ENCODE measurements at places on chromosomes 2 and 18.

- no peak for DNase-seq
Observed at GRCh38 chr18:60259052-60259681, 113.4 kb downstream of the MC4R start.

- no peak for DNase-seq
Observed at GRCh38 chr2:222851956-222852617, 8.7 kb upstream of the ACSL3 start.

- no peak for DNase-seq
Observed at GRCh38 chr18:68660354-68661183, 54.3 kb downstream of the TMX3 start.

DNA sequence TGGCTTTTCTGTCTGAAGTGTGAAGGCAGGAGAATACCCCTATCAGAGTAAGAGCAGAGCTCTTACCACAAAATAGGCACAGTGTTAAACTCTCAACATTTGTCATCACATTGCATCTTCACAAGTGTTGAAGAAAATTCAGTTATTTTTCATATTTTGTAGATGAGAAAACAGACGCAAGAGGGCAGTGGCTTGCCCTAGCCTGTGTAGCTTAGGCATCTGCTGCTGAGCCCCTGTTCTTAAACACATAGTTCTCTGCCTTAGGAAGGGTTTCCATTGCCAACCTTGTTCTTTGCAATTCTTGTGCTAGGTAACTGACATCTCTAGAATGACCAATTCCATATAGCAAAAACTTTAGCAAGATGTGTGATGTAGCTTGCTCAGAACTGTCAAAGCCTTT lies 112.7 kb upstream of the RMDN2 start:
- DNase-seq = no peak

GRCh38 chr2:111205774-111206173 lies 85.1 kb downstream of the BCL2L11 start:
- DNase-seq = no peak

DNA sequence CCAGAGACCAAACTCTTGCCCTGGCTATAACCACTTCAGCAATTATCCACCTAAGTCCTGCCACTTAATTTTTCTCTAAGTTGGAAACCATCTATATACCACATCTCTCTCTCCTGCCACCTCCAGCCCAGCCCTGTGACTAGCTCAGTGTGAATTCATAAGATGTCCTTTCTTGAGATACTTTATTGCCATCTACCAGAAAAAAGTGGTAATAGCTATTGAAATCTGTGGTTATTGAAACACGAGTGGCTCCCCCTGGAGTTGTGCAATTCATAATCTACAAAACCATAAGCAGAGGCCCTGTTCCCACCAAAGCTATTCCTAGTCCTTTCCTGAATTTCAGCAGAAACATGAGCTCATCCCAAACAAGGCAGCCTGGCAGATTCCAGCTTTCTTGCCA lies 324.0 kb downstream of the TXNL1 start:
- DNase-seq = no peak

DNA sequence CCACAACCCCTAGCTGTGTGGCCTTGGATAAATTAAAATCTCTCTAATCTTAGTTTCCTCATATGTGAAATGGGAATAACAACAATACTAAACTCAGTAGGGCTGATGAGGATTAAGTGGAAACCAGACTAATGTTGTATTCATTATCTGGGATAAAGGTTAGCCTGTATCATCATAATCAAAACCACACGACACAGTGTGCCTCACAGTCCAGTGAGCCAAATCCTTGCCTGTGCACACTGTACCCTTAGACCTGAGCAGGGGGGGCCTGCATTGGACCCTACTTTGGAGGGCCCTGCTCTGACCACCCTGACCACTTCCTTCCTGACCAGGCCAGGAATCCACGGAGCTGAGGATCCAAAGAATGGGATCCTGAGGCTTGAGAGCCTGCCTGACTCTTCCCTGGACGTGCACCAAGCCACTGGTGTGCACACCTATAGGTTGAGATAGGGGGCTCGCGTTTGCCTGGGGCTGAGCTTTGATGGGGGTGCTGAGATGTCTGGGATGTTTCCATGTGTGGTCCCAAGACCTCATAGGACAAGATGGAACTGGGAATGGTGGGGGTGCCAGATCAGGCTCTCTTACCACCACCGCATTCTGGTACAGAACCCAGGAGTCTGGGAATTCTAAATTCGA lies 69.7 kb downstream of the TGOLN2 start:
- DNase-seq = no peak

GRCh38 chr2:188307850-188308283 lies 16.2 kb downstream of the GULP1 start:
- no peak for DNase-seq

- no peak for DNase-seq
Observed at GRCh38 chr2:161206471-161207032, 46.3 kb downstream of the TANK start.

DNA sequence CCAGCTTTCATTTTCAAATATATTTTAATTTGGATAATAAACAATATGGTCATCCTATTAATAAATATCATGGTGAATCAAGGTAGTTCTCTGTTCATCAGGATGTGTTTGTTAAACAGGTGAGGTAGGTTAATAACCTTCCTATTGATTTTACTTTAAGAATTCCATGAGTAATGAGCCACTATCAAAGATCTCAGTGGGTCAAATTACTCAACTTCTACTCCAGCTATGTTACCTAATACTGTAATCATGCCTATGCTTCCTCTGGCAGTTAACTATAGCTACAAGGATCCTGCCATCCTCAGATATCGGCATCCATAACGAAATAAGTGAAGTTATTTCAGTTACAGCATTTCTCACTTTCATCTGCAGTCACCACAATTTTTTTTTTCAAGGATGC lies 289.6 kb upstream of the SLC8A1 start:
- DNase-seq = no peak

DNA sequence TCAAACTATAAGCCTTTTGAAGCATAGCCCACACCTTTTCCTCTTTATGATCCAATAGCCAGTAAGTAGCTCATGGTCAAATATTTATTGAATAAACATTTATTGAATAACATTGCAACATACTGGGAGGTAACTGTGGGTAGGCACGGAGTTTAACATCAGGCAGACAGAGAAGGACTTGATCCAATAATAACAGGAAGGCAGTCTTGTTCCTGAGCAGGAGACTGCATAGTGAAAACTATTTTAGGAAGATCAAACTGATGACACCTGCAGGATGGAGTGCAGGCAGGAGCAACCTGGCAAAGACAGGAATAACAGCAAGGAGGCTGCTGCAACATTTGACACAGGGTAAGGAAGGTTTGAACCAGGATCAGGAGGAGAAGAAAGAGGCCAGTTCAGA lies 3.1 kb upstream of the DCTN1 start:
- no peak for DNase-seq

DNA sequence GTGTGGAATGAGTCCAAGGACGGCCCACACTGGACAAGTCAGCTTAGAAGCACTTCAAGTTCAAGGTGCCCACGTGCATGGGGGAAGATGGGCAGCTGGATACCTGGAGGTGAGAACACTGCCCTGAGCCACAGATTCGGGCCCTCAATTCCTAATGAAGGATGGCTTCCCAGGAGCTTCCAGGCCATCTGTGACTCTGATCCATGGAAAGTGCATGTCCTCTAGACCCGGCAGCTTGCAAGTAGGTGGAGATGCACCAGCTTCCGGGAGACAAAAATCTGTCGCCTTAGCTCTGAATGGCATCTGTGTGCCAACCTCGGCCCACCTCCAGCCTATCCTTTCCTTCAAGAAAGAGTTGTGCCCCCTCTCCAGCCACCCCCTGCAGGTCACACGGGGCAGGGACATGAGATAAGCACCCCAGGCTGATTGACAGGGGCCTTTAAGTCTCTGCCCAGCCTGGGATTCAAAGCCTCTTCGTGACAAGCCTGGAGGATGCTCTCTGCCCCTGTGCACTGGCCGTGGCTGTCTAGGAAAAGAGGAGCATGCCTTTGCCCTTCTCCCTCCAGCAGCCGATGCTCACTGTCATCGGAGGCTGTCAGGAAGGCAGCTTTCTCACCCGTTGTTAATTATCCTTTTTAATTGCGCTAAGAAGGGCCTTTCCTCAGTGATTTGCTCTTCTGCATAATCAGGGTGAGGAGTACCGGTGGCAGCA lies 65.5 kb downstream of the BIN1 start:
- peak; percentile 57 for DNase-seq

- DNase-seq = no peak
Observed at GRCh38 chr2:118918017-118918416, 24.0 kb upstream of the MARCO start.

GRCh38 chr2:117859532-117859911 lies 45.0 kb downstream of the DDX18 start:
- DNase-seq = no peak

GRCh38 chr2:147630585-147630984 lies 214.2 kb upstream of the ACVR2A start:
- no peak for DNase-seq

DNA sequence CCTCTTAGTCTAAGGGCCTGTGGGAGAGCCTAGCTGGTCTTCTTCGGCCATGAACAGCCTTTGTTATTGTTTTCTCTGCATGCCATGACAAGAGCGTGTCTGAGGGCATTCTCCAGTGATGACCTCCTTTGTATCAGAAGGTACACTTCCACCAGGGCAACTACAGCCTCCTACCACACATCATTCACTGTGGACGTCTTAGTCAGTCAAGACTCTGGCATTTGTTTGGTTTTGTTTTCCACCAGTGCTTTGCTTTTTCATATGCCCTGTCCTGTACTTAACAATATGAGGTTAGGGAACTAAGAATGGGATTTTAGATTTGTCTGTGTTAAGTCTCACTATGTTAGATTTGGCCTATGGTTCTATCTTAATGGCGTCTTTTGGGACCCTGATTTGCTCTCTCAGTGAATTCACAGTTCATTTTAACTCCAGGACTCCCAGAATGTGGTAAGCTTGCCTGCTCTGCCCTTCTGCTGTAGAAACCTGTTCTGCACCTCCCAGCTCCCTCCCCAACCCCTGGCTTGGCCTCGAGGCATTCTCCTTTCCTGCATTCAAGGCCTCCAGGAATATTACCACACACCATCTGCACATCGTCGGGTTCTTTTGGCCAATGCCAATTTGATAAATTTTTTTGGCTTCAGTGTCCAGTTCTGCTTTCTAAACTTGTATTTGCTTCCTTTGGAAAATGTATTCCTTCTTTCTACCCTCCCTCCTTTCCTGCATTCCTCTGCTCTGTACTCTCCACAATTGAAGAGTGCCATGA lies 42.8 kb upstream of the IL1R1 start:
- no peak for DNase-seq

- DNase-seq = no peak
Observed at GRCh38 chr2:70927138-70927537, 8.6 kb upstream of the ATP6V1B1 start.

GRCh38 chr18:58308463-58308862 lies 264.4 kb downstream of the NEDD4L start:
- DNase-seq = no peak

DNA sequence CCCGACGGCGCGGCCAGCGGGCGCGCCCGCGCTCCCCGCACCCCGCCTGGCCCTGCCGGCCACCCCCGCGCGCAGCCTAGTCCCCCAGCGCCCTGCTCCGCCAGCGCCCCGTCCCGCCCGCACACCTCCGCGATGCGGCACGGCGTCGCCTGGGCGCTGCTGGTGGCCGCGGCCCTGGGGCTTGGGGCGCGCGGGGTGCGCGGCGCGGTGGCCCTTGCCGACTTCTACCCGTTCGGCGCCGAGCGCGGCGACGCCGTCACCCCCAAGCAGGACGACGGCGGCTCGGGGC lies 232 bp downstream of the SNED1 start:
- no peak for DNase-seq

DNA sequence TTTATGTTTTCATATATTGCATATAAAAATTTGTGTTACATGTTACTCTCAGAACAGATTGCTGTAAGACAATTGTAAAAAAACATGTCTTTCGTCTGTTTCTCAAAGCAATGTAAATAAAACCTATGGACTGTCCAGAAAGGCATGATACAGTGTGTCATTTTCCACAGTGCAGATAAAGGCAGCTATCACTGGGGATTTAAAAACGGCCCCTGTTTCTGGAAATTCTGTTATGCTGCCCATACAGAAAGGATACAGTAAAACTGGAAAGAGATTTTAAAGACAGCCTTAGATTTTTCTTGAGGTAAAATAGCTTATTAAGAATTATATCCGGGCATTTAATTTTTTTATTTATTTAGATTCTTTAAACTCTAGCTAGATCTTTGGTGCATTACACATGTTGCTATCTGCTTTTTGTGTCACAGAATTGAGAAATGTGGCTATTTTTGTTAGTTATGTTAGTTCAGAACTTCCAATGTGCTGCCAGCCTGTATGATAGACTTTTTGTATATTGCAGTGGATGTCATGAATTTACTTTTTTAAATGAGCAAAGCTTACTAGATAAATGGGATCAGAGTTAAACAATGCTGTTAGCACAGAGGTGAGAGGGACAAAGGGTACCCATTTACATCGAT lies 859 bp upstream of the INO80D start:
- DNase-seq = no peak
